ENCODE measurements at places on chromosomes 5 and 9.

GRCh38 chr9:132090771-132091170 is 11.1 kb upstream of the MED27 start:
- DNase-seq = no peak

DNA sequence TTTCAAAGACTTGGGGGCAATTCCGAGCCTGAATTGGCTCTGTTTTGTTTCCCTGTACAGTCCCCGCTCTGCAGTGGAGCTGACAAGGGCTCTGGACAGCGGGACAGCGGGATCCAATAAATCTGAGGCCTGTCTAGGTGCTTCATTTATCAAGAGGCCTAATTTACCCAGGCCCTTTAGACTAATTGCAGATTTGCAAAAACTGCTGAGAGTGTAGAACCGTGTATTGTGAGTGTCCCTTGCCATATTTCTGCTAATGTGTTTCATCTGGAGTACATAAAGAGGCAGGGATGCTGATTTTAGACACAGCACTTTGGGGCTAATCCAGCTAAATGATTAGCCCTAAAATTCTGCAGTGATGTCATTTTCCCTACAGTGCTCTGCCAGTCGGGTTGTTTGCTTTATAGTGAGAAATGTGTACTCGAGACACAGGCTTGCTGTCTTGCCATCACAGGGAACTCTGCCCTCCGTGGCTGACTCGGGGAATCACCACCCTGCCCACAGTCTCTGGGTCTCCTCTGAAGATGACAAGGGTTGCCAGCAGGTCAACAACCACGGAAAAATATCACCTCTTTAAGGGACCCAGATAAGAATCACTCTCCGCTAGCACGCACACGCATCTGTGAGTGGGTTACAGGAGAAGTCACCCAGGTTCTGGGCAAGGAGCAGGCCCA is 592.0 kb downstream of the BNC2 start:
- DNase-seq = no peak

DNA sequence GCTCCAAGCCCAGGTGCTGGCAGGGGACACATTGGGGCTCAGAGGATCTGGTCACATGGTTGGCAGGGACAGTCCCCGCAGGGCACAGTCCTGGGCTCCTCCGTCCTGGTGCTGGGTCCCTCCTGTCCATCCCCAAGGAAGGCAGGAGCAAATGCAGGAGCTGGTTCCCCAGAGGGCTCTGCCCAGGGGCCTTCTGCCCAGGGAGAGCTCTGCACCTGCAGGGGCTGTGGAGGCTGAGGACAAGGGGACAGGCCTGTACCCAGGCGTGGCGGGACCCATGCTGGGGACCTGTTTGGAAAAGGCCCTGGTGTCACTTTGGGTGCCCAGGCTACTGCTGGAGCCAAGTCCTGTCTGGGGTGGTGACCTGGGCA is 7.2 kb downstream of the SPATA31E1 start:
- DNase-seq = no peak

- no peak for DNase-seq
Observed at GRCh38 chr5:136819526-136820302, 454.4 kb upstream of the TRPC7 start.

DNA sequence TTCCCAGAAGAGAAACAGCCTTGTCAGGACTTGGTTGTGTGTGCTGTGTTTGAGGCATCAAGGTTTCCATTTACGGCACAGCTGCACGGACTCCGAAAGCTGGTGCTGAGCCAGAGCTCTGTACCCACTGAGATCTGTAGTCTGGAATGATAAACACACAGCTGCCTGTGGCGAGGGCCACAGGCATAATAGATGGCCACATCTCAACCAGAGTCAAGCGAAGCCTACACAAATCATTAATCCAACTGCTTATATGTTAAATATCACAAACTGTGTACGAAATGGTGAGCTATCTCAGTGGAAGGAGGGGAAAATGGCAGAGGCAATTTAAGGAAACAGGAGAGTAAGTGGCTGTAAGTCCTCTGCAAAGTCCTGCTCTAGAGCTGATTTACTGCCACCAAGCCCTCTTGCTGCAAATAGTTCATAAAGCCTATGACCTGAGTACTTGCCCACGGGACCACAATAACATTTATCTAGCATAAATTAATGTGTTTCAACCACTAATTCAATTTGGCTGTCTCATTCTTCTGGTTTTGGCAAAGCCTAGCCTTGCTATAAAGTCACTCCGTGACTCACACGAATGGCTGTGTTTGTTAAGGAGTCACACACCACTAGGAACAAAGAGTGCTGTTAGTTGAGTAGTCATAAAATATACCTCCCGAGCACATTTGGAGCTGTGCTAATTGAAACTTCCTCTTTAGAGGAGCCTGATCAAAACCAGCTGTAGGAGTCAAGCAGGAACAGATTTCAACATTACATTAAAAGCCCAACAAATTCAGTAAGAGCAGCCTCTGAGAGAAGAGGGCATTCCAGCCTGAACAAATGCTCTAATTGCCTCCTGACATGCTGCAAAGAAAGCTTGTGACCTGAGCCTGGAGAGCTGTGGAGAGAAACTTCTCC is 738.6 kb upstream of the ZNF608 start:
- DNase-seq = peak; percentile 98

DNA sequence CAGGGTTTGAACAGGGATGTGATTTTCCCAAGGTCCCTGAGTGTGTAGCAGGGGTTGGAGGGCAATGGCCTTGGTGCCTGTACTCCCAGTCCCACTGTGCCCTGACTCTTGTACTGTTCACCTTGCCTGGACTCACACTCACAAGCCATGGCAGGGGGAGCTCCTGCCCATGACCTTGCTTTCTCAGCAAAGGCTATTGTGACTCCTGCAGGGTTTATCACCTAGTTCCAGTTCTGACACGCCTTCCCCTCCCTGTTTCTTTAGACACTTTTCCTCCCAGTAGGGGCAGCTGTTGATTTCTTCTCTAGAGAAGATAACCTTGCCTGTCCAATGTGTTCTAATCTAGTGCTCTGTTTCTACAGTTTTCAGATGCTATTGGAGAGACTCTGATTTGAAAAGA is 139.5 kb downstream of the FSTL4 start:
- no peak for DNase-seq

DNA sequence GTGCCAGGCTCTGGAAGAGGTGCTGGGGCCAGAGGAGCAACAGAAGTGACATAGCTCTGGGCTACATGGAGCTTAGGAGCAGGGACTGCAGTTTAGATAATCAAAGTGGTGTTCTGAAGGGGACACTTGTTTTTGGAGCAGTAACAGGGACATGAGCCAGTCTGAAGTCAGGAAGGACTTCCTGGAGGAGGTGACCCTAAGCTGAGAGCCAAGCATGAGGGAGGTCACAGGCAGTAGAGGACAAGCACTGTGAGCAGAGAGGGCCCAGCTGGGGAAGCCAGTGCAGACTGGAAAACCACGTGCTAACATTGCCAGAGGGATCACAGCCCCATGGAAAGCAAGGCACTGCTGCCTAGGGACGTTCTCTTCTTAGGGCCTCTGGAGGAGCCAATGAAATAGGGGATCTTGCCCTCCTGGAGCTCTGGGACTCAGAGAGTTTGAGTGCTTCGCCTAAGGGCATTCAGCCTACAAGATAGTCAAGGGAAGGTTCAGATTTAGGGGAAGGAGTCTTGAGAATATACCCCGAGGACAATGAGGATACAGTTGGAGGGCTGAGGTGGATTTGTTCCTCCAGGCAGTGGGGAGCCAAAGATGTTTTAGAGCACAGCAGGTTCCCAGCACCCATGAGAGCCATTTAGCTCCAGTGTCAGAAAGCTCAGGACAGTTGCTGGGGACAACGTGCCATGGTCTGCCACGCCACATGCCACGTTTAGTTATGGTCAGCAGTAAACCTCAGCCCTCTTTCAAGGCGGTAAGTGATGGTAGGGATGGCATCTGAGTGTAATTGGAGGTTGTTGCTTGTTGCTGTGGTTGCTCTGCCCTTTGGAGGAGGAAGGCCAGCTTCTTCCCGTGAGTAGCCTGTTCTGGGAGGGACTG is 40.5 kb upstream of the SH3PXD2B start:
- DNase-seq = no peak

DNA sequence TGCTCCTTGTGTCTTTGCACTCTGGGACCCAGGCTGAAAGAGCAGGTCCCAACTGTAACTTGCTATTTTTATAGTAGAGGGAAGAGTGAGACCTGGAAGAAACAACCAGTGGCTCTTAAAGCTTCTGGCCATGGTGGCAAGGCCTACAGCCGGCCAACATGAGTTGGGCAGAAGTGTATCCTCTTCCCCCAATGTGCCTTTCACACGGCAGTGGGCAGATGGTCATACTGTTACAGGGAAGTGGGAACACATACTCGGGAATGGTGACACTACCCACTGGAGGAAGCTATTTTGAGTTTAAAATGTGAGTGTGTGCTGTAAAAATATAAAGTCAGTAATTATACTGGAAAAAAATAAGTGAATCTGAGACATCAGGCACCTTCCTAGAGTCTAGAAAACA is 116.0 kb downstream of the MVB12B start:
- DNase-seq = no peak

- peak; percentile 48 for DNase-seq
Observed at GRCh38 chr9:70229579-70229978, 29.2 kb upstream of the SMC5 start.

GRCh38 chr5:41517909-41518308 is 7.5 kb upstream of the PLCXD3 start:
- peak; percentile 52 for DNase-seq

DNA sequence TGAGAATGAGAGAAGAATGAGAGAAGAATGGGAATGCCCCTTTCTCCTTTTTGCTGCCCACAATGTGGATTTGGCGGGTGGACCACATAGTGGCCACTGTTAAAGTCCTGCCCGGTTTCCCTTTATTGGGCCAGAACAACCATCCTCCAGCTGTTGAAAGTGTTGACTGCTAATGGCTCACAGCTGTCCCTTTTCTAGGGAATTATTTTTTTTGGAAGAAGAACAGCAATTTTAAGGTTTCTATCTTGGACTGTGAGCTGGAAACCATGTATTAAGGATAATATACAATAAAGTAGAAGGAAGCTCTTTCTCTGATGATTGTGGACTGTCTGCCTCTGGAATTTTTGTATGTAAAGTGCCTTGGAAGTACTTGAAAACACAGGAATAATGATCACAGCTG is 185.9 kb downstream of the DMRT2 start:
- DNase-seq = no peak

DNA sequence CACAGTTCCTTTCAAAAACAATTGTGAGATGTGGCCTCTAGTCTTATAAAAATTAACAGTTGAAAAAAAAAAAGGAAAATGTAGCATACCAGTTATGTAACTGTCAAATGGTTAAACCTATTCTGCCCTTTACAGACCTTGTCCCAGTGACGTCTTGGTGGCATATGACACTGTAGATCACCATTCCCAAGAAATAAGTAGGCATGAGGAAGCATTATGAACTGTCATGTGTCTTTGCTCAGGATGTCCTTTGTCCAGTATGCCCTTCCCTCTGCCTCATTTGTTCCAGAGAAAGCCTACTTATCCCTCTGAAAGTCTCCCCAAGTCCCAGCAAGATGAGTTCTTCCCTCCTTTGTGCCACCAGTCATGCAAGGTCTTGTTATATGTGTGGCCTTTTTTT is 63.2 kb downstream of the PAM start:
- no peak for DNase-seq

- peak; percentile 43 for DNase-seq
Observed at GRCh38 chr5:110854200-110854599, 115.4 kb downstream of the SLC25A46 start.

- DNase-seq = no peak
Observed at GRCh38 chr5:143040622-143041021, 270.4 kb downstream of the ARHGAP26 start.

DNA sequence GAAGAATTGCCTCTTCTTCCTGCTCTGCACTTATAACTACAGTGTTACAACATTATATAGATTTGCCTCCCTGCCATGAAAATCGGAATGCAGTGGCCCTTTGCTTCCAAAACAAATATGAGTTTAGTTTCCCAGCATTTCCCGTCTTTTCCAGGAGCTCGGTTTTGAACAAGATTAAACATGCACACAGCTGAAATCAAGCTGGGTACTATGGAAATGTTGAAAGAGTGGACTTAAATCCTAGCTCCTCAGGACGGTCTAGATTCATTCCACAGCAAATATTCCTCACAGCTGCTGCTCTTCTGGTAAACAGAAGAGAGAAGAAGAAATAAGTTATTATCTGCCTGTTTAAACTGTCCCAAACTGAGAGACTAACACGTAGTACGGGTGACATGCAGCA is 161.4 kb downstream of the PIK3R1 start:
- DNase-seq = no peak

- DNase-seq = no peak
Observed at GRCh38 chr9:78468231-78468630, 171.3 kb downstream of the PSAT1 start.

GRCh38 chr5:60494635-60495034 is 205.3 kb downstream of the DEPDC1B start:
- no peak for DNase-seq

DNA sequence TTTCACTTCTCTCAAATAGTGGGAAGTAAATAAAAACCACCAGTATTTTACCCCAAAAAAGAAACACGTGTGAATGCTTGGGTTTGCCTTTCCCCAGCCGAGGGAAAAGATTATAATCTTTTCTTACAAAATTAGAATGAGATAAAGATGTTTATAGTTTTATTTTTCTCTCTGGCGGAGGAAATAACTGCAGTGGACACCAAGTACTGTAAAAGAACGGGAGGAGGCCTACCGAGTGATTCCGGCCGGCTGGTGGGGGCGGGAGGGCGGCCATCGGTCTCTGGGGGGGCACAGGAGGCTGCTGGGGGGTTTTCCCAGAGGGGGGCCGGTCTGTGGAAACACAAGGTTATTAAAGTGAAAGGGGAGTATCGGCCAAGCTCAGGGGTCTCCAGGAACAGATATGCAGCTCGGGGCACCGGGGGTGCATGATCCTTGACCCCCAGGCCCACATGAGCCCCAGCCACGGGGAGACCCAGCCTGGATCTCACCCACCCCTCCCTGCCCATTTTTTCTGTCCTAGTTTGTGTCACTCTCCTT is 29.4 kb downstream of the LCP2 start:
- DNase-seq = no peak

GRCh38 chr5:159343295-159344094 is 13.2 kb upstream of the IL12B start:
- no peak for DNase-seq

- DNase-seq = no peak
Observed at GRCh38 chr9:13001989-13002580, 227.3 kb downstream of the LURAP1L start.

DNA sequence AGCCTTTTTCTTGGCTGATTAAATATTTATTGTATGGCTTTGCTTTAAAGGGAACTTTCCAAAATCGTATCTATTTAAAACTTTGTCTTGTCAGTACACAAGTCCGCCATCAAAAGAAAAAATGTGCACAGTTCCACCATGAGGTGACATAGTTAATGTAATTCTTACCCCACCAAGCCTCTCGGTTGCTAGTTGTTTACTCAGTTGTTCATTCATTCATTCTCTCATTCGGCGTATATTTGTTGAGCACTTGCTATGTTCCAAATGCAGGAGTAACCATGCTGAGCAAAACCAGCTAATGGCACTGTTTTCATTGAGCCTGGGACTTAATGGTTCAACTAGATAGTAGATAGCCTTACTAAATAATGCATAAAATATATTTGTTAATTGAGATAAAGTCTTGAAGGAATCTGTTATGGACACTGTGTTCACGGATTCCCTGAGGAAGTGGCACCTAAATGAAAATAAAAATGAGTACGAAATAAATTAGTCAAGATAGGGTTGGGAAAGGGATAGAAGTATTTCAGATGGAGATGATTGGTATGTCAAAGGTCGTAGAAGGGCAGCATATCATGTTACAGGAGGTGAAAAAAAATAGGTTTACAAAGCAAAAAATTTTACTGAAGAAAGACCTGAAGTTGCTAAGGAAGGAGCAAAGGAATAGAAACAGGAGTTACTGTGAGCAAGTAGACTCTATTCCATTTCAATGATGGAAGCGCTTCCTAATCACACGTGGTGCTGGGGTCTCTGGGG is 1.5 kb downstream of the DCAF10 start:
- DNase-seq = no peak
